GDM1 (cell line): ENCODE measurements at places on chromosomes 16 and 17.

DNA sequence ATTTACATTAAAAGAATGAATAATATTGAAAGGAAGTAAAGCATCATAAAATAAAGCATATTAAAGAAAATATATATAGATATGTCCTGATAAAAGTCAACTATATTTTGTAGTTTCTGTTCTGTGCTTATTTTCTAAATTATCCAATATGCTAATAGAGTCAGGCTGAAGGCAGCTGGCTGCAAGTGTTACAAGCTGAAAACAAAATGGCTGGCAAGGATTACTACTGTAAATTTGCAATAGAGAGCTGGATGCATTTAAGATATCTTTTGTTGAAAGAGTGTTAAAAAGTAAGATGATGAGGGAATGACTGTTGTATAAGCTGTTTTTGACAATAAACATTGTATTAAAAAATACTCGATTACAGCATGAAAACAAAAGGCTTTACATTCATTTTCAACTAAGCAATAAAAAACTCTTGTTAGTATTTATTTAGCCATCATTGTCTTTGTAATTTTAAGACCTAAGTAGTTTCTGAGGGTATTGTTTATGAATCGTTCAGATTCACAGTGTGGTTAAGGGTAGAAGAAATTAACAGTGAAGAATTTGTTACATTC is 76.3 kb downstream of the TANC2 start:
- DNase-seq, result no peak

DNA sequence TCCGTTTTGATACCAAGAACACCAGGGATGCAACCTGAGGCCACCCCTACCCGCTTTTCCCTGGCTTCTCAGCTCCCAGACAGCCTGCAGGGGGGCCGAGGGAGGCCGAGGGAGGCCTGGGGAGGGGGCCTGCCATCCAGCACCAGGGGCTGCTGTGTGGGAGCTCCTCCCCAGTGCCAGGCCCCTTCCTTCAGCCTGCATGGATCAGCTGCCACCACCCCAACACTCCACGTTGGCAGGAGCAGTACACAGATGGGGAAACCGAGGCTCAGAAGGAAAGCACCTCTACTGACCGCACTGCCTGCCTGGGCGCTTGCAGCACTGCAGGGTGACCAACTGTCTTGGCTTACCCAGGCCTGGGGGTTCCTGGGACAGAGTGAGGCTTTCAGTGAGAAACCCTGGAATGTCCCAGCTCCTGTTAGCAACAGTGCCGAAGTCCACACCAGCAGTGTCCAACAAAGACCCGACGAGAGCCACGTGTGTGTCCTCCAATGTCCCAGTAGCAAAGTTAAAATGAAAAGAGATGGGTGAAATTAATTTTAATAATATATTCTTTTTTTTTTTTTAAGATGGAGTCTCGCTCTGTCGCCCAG is 5.3 kb upstream of the OSGIN1 start:
- no peak for DNase-seq

GRCh38 chr17:66540131-66540781 is 237.8 kb downstream of the PRKCA start:
- no peak for DNase-seq

DNA sequence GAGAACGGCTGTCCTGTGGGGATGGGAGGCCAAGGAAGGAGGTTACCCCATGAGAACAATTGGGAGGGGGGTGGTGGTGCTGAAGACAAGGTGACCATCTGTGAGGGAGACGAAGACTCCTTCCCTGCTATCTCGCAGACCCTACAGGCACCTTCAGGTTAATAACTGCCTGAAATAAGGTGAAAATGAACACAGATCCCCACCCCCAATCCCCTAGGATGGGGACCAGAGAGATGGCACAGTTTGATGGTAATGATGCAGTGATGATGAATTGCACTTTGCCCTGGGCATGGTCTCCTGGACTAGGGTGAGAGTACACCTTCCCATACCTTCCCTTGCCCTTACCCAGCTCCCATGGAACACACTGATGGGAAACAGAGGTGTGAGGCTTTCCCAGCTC is 1.4 kb upstream of the NAE1 start:
- DNase-seq, result no peak

GRCh38 chr17:49858796-49859195 is 10.9 kb upstream of the TAC4 start:
- no peak for DNase-seq

DNA sequence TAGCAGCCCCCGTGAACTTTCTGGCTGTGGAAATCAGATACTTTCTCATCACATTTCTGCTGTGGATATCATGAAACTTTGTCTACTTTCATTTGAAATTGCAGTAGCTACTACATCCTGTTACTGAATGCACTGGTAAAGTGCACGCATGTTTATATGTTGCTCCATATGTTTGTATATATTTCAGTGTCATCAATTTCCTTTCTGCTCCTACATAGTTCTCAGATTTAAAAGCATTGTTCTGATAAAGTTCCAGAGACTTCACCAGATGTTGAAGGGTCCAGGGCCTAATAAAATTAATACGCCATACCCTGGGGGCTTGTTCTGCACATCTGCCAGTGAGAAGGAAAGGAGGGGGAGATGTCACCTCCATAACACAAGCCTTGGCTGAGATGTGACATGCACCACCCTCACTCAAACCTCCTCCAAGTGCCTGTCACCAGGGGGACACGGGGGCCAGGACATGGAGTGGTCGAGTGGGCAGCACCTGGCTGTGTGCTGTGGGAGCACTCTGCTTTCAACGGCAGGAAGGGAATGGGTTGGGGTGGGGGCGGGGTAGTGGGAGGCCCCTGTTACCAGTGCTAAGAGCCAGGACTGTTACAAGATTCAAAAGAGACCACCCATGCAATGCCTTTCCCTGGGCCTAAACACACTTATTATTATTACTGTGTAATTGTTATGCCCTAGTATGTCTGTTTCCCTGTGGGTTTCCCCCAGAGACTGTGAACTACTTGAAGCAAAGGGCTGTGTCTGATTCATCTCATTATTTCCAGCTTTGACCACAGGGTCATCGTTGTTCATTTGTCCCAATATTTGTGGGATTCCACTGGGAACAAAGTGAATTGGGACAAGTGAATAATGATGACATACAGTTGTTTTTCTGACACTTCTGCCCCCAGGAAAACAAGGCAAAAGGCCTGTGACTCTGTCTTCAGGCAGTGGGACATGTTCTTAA is 193.4 kb downstream of the FOXL1 start:
- DNase-seq, result no peak

DNA sequence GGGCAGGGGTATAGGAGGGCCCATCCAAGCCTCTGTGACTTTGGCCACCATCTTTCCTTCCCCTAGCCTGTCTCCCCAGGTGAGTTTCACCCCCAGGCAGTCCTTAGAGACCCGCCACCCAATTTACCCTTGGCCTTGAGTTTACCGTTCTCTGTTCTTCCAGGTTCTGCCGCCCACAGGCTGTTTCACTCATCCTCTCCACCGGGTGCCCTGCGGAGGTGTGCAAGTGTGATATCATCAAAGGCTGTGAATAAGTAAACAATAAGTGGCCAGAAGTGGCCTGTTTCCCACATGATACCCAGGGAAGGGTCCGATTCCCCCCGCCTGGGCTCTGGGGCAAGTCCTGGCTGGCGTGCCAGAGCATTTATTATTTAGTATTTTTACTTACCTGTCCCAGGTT is 15.1 kb upstream of the TLCD3B start:
- DNase-seq, result no peak

DNA sequence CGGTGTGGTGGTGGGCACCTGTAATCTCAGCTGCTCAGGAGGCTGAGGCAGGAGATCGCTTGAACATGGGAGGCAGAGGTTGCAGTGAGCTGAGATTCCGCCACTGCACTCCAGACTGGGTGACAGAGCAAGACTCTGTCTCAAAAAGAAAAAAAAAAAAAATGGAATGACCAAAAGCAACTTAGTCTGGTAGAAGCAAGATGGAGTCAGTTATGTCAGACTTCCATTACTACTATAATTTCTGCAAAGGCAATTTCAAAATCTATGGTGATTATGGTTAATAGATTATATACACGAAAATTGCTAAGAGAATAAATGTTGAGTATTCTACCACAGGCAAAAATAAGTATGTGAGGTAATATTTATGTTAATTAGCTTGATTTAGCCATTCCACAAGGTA is 32.3 kb downstream of the NOL11 start:
- DNase-seq, result no peak

DNA sequence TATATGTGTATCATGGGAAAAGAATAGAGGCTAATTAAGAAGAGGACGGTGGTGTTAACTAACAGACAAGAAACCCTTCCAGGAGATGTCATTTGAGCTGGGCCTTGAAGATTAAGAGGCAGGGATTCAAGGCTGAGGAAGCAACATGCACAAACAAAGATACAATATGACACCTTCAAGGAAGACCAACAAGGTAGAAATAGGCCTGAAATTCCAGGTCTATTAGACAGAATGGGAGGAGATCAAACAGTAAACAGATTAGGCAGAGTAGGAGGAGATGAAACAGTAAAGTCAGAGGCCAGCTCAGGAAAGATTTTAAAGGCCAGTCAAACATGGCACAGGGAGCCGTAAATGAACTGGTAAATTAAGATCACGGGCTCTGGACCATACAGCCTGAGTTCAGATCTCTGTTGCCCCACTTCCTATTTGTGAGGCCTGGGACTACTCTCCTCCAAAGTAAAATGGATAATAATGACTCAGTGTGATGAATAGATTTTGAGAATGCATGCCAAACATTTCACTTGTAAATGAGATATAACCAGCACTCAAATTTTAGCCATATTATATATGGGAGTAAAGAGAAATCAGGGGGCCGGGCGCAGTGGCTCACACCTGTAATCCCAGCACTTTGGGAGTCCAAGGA is 38.9 kb downstream of the USP31 start:
- no peak for DNase-seq

- no peak for DNase-seq
Observed at GRCh38 chr17:82242977-82243647, 14.3 kb downstream of the SLC16A3 start.

DNA sequence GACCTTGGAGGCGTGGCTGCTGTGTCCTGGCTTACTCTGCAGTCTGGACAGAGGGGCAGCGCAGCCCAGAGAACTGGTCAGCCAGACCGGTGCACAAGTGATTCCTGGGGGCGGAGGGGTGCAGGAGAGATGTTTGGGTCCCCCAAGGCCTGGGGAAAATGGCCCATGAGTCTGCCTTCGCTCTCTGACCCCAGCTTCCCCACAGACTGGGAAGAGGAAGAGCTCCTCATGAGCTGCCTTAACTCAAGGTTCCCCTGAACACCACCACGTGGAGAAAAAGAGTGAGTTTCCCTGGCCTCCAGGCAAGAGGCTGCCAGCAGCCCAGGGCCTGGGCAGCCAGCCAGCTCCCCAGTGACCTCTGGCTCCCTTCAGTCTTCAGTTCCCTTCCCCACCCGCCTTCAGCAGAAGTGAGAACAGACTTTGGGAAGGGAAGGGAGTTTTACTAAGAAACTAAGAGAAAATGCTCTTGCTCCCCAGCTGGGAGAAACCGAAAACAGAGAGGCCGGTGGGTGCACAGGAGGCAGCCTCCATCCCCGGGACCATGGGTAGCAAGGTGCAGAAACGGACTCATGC is 2.0 kb upstream of the C17orf99 start:
- peak; percentile 78 for DNase-seq

DNA sequence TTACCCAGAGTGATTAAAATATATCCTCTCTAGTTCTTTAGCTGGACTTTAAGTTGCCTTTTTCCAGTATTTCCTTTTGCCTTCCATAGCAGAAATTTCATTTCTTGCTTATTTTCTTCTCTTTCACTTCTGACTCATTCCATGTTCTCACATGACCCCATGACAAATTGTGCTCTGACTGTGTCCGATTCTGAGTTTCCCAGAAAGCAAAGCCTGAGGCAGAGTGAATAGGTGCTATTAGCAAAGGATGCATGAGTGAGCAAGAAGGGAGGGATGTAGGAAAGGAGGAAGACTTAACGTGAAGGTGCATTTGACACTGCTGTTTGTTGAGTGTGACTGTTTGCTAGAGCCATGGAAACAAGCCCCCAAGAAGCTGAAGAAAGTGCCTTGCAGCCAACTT is 82.6 kb upstream of the CNTNAP4 start:
- DNase-seq, result no peak

DNA sequence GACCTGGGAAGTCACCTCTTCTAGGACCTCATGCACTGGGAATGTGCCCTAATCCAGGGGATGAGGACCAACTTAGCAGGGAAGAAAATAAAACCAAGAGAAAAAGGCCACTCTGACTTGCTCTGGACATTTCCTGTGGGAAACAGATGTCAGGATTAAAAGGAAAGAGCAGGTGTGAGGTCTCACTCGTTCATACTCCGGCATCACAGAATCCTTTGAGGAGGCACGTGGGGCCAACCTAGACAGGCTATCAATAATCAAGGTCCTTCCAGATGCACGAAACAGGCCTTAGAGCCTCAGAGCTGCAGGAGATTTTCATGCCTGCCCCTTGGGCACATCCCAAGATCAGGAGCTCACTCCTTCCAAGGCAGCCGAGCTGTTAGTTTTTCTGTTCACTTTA is 321.5 kb upstream of the CCL2 start:
- no peak for DNase-seq

DNA sequence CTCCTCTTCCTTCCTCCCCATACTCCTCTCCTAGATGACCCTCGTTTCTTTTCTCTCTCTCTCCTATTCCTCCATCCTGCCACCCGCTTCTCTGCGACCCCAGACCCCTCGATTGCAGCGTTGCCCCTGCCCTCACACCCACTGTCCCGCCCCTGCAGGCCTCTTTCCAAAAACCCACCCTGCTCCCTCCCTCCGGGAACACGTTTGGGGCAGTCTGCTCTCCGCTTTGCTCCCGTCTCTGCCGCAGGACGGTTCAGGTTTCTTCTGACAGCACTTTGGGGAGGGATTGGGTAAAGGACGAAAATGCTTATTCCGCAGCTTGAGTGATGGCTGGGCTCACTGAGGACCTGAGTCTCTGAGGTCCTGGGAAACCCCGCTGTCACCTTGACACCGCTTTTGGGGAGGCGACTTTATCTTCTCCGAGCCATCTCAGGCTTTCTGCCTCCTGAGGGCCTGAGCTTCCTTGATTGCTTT is 690 bp downstream of the NDE1 start:
- DNase-seq, result no peak

DNA sequence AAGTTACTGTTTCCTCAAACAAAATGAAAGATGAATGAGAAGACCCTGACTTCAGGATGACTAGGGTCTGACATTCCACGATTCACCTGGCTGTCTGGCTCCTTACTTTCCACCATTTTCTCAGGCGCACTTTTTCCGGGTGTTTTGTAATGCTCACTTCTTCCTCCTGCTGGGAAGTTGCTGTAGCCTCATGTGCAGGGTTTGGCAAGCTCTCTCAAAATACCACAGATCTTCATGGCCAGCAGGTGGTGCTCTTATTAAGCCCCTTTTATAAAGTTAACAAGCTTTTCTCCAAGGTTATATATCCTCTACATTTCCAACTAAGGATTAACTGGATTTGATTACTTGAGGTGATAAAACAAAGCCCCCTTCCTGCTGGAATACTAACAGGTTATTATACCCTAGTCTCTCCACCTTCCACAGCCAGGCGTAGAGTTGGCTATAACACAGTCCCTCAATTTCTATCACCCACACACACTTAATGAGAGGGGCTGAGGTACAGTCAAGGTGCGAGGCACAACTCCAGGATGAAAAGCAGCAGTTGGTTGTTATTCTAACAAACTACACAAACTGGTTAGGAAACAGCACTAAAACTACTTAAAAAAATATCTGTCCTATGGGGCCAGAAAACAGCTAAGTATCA is 45.4 kb downstream of the STH start:
- no peak for DNase-seq
